ENCODE measurements at places on chromosomes 7 and 10. TPM values are rescaled to one million over a fixed set of nuclear protein-coding genes. Genes with fewer than 3 reads are reported as not detected.

Gene PRSS37
- total RNA-seq = not detected

Gene FASTK
- total RNA-seq = 59.1 TPM

Gene OPALIN
- total RNA-seq = not detected

Gene ASL
- 40.2 TPM for total RNA-seq

Gene MCM10
- total RNA-seq = 12.6 TPM

Gene SLC26A3
- not detected for total RNA-seq

Measured in airway epithelial cell (primary cell).